Activated T-cell treated with anti-CD3 and anti-CD28 coated beads, Interleukin-2, amount 50 U/mL, for 4 hours (primary cell): ENCODE measurements at places on chromosomes 1 and 21. TPM values are rescaled to one million over a fixed set of nuclear protein-coding genes. Genes with fewer than 3 reads are reported as not detected.

- no peak for DNase-seq
Measured at GRCh38 chr1:17287130-17287776, 20.7 kb upstream of the PADI4 start.

DNA sequence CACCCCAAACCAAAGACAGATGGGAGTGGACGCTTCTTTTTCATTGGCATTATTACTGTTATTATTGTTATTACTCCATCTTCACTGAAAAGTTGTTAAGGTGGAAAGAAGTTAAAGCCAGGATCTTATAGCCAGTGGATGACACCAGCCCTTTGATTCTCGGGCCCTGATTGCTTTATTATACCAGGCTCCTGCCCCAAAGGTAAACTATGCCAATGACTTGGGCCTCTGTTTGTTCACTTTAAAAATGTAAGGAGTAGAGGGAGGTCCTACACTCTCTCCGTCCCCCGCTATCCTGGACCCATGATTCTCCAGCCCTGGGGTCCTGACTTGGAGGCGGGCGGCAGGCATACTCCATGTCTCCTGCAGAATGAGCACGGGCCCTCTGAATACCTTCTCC lies 106.8 kb downstream of the TOMM20 start:
- no peak for DNase-seq

GRCh38 chr1:197825541-197825940 lies 50.3 kb upstream of the DENND1B start:
- no peak for DNase-seq

DNA sequence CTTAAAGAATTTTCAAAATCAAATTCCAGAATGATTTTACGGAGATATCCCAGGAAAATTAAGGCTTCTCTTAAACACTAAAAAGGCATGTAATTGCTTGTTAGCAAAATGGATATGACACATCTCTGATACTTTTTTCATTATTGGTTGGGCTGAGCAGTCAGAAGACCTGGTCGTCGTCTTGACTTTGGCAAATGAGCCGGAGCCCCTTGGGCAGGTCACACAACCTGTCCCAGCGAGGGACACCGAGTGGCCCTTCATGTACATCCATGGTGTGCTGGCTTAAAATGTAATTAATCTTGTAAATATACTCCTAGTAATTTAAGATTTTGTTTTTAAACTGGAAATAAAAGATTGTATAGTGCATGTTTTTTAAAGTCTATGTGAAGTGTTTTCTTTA lies 33.9 kb downstream of the IFNGR2 start:
- DNase-seq: no peak

The IL10 gene
- 54.1 TPM for total RNA-seq
